ENCODE measurements at places on chromosomes 6 and 20.
A peak's percentile ranks its signal among the peaks of the same experiment; 100 is the strongest.

DNA sequence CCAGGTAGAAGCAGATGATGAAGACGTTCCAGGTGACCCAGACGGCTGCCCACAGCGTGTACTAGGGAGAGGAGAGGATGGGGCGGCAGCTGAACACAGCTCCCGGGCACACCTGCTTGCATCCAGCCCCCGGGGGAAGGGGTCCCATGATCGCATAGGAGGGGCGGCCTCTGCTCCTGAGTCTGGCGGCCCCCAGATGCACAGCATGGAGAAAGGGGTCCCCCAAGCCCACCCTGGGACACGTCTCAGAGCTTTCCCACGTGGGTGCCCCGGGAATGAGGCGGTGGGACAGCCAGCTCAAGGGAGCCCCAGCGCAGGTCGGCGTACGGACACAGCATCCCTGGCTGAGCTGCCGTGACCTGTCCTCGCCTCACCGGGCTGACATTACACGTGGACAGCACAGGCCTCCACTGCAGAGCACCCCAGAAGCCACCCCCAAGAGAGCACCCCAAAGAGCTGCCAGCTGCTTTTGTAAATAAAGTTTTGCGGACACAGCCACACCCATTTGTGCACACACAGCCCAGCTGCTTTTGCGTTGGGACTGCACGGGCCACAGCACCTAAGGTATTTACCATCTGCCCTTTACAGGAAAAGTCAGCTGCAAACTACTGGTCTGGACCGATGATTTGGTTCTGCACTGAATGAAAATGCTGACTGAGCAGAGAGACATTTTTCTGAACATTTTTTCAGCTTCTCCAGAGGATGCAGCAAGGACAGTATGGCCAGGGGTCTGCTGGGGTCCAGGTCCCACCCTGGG, 5.2 kb downstream of the NKAIN4 start:
- DNase-seq: no peak

- no peak for DNase-seq
These were observed 93.9 kb downstream of the RNASET2 start for GRCh38 chr6:166862287-166862977.

- DNase-seq: no peak
These were observed 2.5 kb downstream of the RRAGD start for GRCh38 chr6:89409461-89410035.

DNA sequence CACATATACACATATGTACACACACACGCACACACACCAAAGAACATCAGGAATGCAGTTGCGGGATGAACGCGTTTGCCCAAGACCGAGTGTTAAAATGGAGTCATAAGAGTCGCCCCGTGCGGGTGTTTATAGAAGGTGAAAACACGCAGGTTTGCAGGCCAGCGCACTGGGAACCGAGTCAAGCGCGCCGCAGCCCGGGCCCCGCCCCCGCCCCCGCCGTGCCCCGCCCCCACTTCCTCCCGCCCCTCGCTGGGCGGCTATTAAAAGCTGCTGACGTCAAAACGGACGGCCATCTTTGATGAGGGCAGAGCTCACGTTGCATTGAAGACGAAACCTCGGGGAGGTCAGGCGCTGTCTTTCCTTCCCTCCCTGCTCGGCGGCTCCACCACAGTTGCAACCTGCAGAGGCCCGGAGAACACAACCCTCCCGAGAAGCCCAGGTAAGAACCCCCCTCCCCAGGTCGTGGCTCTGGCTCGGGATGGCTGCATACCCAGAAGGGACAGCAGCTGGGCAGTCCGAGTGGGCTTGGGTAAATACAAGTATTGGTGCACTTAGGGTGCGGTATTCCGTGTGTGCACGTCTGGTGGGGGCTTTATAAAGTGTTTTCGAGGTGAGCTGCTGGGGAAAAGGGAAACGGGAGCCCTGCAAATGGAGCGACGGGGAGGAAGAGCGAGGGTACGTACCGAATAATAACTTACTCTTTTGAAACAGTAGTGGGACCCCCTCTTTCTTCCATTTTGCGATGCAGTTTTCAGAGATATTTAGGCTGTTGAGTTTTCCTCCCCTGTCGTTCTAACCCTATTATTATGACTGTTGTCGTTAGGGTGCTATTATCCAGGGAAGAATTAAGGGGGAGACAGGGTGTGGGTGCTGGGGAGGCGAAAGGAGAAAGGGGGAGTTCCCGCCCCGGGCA, at the start of gene SNAP25:
Gene SNAP25 (plus strand): TSS at position 295 of the 916 bp plus-strand sequence. CDS start 56,662 bp downstream, outside the sequence.
- DNase-seq: peak; percentile 75

- no peak for DNase-seq
These were observed 416.5 kb upstream of the PLCB4 start for GRCh38 chr20:8652396-8652795.

GRCh38 chr6:98454809-98455322, 379.5 kb upstream of the POU3F2 start:
- no peak for DNase-seq
